Activated CD4-positive, alpha-beta memory T cell treated with anti-CD3 and anti-CD28 coated beads, Interleukin-2, amount 10 ng/mL, durations not matched to agents 7 days and 5 days (primary cell): ENCODE measurements at places on chromosomes 4 and X. TPM values are rescaled to one million over a fixed set of nuclear protein-coding genes. Genes with fewer than 3 reads are reported as not detected.

Gene DMRTC1
- total RNA-seq, result not detected

GRCh38 chrX:18099745-18100144, 120.9 kb downstream of the BEND2 start:
- no peak for DNase-seq
- no peaks in the 10 kb centered on the region for H3K27me3 ChIP-seq
- H3K4me1 ChIP-seq, result no peaks in the 10 kb centered on the region
- H3K4me3 ChIP-seq, result no peak overlapping the region

Gene GJB1
- not detected for total RNA-seq

Gene PAK3
- 2.0 TPM for total RNA-seq
